ENCODE measurements at places on chromosomes 1 and 21.

DNA sequence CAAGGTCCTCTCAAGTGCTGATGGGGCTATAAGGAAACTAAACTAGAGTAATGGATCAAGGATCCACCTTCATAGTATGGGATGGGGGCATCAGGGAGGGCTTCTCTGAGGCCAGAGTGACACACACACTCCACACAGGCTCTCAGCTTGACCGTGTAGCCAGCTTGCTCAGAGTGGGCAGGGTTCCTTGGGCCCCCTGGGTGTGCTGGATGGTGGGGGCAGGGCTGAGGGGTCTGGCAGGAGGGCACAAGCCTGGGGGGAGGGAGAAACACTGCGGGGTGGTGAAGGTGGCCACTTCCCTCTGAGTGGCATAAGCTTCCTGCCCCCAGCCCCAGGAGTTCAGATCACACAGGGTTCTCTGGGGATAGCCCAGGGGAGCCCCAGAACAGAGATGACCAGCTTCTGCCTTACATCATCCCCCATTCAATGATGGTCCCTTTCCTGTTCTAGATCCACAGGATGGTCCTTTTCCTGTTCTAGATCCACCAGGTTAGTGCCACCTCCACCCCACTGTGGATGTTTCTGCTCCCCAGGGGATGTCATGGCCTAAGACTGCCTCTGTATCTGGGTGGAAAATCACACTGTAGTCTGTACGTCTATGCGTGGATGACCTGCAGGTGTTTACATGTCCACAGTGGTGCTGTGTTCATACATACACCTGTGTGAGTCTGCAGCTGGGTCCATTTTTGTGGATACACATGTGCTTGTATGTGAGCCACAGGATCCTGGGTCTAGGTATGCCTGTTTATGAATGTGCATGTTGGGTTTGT lies 525.0 kb downstream of the PTPRU start:
- DNase-seq: no peak

DNA sequence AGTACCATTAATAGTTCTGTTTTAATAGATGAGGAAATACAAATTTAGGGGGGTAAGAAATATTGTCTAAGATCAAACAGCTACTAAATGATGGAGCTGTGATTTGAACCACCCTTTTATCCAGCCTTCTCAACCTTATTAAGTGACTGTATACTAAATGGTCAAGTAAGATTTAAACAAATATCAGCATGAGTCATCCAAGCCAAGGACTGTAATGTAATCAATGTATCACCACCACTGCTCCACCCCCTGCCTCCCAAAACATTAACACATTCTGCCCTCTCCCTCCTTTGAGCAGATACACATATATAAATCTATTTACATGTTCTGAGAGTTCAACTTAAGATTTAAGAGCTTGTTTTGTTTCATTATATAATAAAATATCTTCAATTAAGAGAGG lies 58.9 kb downstream of the LRRC40 start:
- DNase-seq: peak; percentile 39

GRCh38 chr1:78104322-78104721 lies 58.6 kb downstream of the GIPC2 start:
- no peak for DNase-seq

GRCh38 chr1:54052431-54052933 lies 522 bp downstream of the TMEM59 start:
- peak; percentile 80 for DNase-seq

DNA sequence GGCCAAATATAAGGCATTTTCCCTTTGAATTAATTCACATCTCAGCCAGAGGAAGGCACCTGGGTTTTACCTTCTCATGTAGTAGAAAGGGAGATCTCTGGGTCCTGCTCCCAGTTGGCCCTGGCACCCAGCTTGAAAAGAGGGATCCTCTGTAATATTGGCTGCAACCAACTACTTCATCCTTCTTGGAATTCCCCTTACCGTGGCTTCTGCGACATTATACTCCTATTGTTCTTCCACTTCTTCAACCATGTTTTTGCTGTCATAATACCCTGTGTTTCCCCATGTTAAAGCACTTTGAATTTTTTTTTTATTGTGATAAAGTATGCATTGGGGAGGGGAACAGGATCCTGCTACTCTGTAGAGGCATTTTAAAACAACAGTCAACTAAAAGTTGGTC lies 26.8 kb downstream of the RNF220 start:
- DNase-seq: no peak

- no peak for DNase-seq
Measured at GRCh38 chr1:234926264-234926558, 202.4 kb downstream of the TOMM20 start.

- DNase-seq: no peak
Measured at GRCh38 chr1:71232166-71232763, 151.4 kb upstream of the ZRANB2 start.

GRCh38 chr1:156480411-156481192 lies 20.0 kb downstream of the MEF2D start:
- DNase-seq: peak; percentile 58

GRCh38 chr1:119978018-119978505 lies 81.7 kb upstream of the ADAM30 start:
- no peak for DNase-seq

DNA sequence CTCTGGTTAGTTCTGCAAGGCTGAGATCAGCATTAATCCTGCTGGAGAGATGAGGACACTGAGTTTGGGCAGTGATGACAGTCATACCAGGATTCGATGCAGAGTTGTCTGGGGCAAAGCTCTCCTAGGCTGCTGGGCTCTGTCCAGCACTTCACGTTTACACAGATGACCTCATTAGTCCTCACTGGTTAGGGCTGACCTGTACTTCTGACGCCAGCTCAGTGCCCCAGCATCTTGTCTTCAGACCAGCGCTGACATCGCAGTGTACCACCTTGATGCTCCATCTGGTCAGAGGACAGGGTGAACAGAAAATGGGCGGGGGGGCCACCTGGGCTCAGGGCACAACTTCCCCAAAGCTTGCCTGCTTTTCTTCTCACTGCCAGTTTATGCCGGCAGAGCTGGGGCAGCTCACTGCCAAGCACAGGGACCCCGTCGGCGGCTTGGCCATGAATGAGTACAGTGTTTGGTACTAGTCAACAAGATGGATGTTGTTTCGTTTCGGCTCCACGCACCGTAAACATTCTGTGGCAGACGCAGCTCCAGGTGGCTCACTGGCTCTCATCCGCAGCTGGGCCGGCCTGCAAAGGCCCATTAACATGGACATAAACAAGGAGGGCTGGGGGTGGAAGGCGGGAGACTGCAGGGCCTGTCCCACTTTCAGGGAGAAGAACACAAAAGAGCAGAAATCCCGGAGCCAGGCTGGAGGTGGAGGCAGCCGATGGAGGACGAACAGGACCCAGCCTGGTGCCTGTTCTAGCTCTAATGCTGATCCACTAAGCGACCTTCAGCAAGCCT lies 118.7 kb downstream of the GLIS1 start:
- peak; percentile 14 for DNase-seq

DNA sequence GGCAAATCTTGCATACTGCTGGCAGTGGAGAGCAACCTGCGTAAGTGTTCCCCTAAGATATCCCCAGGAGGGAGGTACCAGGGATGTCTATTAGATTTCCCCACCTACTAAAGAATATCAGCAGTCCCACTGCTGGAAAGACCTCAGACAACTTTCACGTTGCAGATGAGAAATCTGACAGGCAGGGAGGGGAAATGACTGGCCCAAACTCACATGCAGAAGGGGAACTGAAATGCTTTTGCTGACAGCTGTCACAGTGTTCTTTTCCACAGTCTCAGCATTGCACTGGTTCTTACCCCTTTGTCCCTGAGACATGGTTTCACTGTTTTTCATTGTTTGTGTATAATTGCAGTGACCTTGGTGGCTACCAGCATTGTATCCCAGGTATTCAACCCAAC lies 84.8 kb upstream of the ATP1A1 start:
- DNase-seq: no peak

- DNase-seq: peak; percentile 30
Measured at GRCh38 chr1:62439652-62440371, 3.0 kb downstream of the USP1 start.

GRCh38 chr1:172448995-172449584 lies 5.2 kb upstream of the PIGC start:
- no peak for DNase-seq

DNA sequence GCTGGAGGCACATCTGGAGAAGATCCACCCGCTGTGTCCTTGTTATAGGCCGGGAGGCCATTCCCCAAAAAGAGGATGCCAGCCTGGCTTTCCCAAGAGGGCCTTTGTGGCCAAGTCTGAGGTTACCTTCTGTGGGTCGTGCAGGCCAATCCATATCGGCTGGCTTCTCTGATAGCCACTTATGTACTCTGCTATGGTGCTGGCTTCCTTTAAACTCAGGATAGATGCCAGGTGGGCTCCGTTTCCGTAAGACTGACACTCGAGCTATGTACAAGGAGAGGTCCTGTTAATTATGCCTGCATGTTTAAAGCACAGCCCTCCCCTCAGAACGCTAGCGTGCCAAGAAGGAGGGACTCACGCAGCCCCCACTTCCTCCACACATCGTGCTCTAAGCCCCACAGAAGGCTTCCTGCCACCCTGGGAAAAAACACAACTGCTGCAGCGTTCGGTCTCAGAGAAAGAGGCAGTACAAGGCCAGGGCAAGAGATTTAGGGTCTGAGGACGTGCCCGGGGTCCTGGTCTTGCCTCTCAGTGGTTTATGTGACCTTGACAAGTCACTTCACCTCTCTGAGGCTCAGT lies 11.6 kb downstream of the REG4 start:
- DNase-seq: no peak

GRCh38 chr21:46234436-46234950 lies 5.9 kb upstream of the LSS start:
- DNase-seq: no peak

GRCh38 chr1:66533804-66534740 lies at the start of gene SGIP1:
Gene SGIP1 (plus strand): TSS chr1:66534153. CDS start chr1:66534359, 206 bp downstream.
- peak; percentile 91 for DNase-seq

DNA sequence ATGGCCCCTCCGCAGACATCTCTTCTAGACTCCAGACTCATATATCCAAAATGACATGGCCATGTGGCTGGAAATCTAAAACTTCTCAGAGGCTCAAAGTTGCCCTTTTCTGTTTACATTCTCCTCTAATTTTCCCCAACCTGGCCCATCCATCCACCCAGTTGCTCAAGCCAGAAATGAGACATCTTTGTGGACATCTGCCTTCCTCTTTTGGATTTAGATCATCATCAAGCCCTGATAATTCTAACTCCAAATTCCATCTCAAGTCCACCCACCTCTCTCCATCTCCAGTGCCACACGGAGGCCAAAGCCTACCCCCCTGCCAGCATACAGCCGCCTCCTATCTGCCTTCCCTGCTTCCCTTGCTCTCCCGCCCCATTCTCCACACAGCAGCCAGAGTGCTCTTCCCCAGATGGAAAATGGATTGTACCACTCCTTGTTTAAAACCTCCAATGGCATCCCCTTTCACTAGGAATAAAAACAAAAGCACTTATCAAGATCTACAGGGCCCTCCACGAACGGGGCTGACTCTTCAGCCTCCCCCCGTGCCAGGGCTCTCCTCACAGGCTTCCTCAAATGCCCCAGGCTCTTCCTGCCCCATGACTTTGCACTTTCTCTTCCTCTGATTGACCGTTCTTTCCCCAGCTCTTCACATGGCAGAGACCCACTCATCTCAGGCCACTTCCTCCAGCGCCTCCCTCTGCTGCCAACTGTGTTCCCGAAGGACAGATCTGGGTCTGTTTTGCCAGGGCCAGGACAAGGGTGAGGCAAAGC lies 40.1 kb downstream of the SYT6 start:
- DNase-seq: no peak

- peak; percentile 43 for DNase-seq
Measured at GRCh38 chr1:150429805-150430204, 57.4 kb upstream of the TARS2 start.

- peak; percentile 72 for DNase-seq
Measured at GRCh38 chr1:70361727-70362398, 7.3 kb upstream of the ANKRD13C start.

DNA sequence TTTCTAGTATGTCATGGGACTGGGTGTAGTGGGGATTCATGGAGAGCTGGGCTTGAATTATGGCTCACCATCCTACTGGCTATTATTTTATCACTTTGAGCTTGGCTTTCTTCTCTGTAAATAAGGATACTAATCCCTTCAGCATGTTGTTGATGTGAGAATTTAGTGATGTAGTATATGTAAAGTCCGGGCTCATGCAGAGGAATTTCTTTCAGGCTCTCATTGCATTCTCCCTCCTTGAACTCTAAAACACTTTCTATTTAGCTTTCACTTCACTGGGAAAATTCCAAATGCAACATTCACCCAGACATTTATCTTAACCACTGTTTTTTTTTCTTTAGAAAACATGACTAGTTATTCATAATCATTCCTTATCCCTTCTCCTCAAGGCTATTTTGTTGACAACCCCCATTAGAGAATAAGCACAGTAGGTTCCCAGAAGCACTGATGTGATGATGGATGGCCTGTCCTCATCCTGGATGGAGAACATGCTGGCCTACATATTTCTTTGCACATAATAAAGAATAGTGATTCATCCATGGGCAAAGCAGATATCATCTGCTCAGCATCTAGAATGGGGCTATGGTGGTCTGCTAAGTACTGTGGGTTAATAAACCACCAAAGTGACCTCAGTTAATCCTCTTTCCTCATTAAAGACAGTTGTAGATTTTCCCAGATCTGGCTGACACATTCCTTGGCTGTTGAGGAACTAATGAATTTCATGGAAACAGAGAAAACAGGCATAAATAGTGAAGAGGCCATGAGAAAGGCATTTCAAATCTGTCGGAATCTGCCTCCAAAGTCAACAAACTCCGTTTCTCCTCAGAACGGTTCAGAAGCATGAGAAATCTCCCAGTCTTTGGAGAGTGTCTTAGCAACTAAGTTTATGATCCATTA lies 68.0 kb upstream of the CYP2J2 start:
- peak; percentile 61 for DNase-seq

- no peak for DNase-seq
Measured at GRCh38 chr21:39087238-39088030, 95.8 kb downstream of the PSMG1 start.

- DNase-seq: no peak
Measured at GRCh38 chr1:175415129-175415712, 222.6 kb upstream of the KIAA0040 start.

DNA sequence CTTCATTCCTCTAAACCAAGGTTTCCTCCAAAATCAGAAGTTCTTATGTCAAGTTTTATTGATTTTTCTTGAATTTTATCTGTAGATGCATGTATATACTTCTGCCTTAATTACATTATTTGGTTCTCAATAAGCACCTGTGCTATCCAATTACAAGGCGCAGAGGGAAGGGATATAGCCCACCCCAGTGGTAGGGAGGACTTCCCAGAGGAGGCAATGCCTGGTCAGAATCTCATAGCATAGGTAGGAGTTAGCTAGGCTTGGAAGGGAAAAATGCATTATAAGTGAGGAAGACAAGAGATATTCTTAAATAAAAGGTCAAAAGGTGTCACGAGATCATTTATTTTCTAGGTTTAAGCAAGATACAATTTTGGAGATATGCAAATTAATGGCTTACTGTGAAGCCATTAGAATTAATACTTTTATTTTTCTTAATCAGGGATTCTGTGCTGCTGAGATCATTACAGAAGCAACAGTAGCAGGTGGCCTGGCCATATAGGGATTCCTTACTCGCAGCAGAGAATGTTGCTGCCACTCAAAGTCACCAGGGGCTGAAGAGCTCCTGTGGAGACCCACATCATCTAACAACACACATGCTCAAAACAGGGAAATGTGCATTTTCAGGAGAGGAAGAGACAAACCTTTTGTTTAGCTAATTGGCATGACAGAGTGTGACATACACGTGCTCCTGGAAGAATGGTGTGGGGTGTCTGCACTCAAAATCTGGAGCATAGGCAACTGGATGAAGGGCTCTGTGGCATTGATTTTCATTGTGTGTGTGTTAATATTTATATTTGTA lies 178.3 kb downstream of the ATG4C start:
- no peak for DNase-seq
